CD8-positive, alpha-beta memory T cell (primary cell): ENCODE measurements at places on chromosomes 5 and 9.

GRCh38 chr5:55749387-55749786, 11.5 kb downstream of the DDX4 start:
- DNase-seq = no peak

DNA sequence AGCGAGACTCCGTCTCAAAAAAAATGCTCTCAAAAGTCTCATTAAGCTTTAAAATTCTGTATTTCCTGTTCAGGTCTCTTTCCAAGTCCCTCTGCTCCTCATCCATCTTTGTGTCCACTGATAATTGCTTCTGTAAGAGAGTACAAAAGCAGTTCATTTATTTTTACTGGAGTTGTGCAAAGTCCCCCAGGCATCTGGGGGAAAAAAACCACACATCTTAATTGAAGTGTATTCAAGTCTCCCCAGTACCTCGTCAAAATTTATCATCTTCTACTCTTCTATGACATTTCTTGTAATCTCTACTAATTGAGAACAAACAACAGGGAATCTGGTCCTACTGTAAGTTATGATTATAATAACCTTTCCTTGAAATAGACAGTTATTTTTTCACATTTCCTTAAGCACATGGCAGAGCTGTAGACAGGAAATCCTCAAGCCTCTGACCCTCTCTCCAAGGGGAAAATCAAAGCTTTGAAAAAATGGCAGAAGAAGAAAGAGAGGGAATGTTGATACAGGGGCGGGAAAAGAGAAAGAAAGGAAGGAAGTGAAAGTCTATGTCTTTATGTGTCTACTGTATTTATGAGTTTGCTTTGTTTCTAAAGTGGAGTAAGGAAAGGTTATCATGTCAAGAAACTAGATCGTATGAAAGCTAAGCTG, 51.5 kb downstream of the RAI14 start:
- DNase-seq = no peak

DNA sequence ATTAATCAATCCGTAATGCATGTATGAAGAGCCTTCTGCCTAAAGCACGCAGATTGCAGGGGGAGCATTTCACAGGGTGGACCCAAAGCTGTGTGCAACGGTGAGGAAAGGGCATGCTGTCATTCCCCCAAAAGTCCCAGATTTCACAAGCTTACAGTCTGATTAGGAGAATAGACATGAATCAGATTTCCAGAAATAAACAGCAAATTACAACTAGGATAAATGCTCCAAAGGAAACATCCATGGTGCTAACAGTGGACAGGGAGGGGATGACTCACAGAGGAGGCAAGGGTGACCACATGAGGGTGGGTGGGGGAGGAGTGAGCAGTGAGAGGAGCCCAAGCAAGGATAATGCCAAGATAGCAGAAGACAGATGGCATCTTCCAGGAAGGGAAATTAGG, 258.4 kb upstream of the TAS2R1 start:
- DNase-seq = no peak

- no peak for DNase-seq
Observed at GRCh38 chr5:81768935-81769452, 18.1 kb upstream of the SSBP2 start.

GRCh38 chr5:141565826-141566570, 52.8 kb downstream of the DIAPH1 start:
- no peak for DNase-seq

DNA sequence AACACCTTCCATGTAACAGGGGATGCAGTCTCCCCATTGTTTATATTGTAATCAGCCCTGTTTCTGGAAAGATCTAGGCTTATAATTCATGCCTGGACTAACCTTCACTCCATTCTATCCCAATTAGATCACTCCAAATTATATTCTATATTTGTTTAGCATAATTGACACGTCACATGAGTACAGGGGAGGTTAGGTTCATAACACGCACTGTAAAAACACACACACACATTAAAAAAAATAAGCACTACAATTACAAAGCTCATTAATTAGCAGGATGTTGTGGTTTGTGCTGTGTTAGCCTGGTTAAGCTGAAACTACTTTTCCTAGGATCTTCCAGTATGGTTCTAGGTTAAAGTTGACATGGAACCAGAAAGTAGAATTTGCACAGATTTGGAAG, 126.0 kb downstream of the MLLT3 start:
- DNase-seq = no peak

DNA sequence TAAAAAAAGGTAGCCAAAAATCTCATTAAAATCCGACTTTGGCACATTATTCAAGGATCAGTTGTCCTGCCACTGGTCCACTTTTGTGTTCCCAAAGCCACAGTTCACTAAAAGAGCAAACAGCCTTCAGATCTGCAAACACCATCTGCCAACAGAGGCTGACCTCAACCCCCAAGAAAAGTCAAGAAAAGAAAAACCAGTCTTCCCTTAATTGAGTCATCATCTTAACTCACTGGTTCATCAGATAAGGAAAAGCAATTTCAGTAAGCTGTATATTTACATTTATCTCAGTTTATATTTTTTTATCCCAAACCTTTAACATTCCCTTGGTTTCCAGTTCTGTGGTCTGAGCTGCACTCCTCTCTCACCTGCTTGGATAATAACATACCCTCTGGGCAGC, 21.2 kb downstream of the RASEF start:
- DNase-seq = no peak

DNA sequence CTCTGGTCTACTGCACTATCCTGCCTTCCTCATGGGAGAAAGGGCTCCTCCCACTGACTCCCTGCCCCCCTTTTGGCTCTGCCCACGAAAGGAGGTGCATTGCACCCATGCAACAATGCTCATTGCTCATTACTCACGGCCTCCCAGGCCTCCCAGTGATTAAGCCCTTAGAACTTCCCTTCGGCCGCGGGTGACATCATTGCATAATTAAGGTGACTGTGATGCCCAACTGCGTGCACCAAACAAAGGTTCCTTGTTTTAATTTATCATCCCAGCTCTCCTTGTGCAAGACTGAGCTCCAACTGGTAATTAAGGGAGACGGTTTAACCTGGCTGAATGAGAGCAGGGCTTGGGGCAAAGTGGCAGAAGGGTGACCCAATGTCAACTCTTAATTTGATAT, 180.4 kb downstream of the GAS1 start:
- DNase-seq = no peak

GRCh38 chr9:23412046-23412445, 414.0 kb downstream of the ELAVL2 start:
- no peak for DNase-seq

GRCh38 chr5:60852317-60852716, 8.2 kb upstream of the ELOVL7 start:
- DNase-seq = no peak

- no peak for DNase-seq
Observed at GRCh38 chr5:102295534-102296177, 428 bp downstream of the SLCO4C1 start.

- DNase-seq = no peak
Observed at GRCh38 chr9:129849901-129850300, 14.6 kb downstream of the USP20 start.

GRCh38 chr5:145718956-145719355, 116.2 kb downstream of the PRELID2 start:
- no peak for DNase-seq

GRCh38 chr5:113099822-113100221, 123.2 kb downstream of the DCP2 start:
- DNase-seq = no peak

- no peak for DNase-seq
Observed at GRCh38 chr5:12330993-12331588, 426.8 kb upstream of the CTNND2 start.

GRCh38 chr5:103497781-103498180, 64.8 kb downstream of the NUDT12 start:
- DNase-seq = no peak

GRCh38 chr9:134335486-134336220, 9.4 kb downstream of the RXRA start:
- DNase-seq = no peak

- no peak for DNase-seq
Observed at GRCh38 chr5:44225231-44226160, 163.7 kb downstream of the FGF10 start.

DNA sequence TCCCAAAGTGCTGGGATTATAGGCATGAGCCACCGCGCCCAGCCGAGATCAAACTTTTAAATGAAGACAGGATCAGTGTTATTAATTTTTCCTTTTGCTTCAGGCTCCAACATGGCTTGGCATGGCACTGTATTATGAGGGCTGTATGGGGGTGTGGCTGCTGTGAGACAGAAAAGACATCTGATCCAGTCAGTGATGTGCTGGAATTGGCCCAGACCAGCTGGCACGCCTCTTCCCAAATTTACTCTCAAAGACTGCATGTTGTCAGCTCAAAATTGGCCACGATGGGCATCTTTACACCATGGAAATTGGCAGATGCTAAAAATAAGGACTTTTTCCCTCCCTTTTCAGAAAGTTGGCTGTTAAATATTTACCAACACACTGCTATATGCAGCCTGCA, 12.1 kb upstream of the COL27A1 start:
- no peak for DNase-seq

DNA sequence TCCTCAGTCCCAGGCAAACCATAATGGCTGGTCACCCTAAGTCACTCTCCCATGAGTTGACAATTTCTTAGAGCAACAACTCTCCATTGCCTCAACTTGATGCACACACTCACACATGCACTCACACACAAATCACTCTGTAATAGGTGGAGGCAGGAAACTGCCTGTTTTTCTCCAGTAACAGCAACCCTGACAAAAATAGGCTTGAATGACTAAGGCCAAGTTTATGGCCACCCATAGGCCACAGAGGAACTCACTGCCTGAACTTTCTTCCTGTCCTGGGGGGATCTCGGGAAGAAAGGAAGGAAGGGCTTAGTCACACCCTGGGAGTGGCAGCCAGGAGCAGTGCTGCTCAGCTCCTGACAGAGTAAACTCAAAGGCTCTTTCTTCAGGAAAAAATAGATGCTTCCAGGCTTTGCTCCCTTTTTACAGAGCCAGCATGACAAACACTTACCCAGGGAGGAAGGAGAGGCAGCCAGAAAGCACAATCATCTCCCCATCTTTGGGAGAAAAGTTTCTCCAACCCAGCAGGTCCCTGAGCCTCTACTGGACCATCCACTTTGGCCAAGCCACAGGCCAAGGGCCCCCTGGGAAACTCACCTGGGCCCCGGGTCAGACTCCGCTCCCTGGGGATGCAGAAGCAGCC, 368 bp downstream of the SH3TC2 start:
- no peak for DNase-seq

DNA sequence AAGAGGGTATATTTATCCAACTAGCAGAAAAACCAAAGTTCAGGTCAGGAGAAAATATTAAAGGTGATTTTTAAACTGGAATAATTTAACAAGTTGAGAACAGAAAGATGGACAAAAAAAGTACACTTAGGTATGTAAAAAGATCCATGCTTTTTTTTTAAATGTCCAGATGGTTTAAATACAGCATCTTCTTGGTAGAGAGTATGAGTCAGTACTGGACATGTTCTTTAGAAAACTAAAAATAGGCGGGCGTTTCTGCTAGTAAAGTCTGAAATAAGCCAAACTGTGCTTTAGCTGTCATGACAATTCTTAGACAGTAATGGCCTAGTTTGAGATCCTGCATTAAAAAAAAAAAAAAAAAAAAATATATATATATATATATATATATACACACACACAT, 255.9 kb upstream of the ST8SIA4 start:
- no peak for DNase-seq

DNA sequence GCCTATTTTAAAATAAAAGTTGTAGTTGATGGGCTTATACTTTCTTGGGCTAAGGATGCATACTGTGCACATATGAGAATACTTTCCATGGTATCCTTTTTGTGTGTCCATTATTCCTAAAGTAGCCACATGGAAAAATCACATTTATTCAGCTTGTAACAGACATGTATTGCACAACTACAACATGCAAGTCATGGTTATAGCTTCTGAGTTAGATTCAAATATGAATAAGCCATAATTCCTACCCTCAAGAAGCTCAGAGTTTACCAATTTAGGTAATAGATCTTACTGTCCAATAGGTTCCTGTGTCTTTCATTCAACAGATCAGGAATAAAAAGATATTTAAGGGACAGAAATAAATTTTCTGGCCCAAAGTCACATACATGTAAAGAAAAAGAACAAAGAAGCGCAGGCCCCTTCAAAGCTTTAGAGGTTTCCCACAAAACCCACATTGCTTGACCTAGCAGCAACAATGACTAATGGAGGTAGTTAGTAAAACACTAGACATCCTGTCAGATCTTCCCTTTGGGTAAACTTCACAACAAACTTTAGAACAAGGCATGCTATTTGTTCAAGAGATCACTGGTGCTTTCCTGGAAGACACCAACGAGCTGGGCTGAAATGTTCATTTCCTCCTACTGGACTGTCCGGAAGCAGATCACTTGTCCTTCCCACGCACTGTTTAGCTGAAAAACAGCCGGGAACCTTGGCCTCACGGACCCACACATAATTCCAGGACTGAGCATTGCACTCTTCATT, 78.4 kb upstream of the ITGA1 start:
- no peak for DNase-seq

DNA sequence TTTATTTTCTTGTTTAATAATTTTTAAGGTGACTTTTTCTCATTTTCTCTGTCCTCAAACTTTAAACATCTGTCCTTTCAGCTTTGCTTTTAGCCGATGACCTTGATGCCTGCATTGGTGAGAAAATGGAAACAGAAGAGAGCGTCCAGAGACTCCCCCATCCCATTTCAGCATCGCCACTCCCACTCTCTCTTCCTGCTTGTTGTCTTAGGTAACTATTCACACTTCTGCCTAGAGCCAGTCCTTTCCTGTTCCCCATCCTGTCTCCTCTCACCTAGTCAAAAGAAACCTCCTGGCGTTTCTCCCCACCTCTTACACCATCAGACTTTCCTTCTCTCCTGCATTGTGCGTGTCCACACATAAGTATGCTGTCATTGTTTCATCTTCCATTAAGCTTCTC, 124.6 kb downstream of the MAST4 start:
- no peak for DNase-seq

GRCh38 chr5:93755716-93756115, 14.3 kb upstream of the POU5F2 start:
- no peak for DNase-seq

DNA sequence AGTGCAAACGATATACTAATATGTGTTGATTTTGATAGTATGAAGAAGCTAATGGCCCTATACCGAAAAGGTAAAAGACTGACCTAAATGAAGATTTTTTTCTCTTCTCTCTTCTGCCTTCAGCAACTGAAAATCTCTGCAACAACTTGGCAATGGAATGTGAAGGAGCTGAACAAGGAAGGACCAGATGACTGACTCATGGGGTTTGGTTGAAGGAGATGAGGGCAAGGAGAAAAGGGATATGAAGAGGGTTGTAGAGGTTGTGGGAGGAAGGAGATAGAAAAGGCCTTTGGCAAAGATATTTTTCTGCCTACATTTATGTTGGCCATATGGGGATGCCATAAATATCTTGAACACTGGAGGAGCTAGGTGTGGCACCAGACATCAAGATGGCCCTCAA, 129.7 kb upstream of the CHD1 start:
- no peak for DNase-seq

DNA sequence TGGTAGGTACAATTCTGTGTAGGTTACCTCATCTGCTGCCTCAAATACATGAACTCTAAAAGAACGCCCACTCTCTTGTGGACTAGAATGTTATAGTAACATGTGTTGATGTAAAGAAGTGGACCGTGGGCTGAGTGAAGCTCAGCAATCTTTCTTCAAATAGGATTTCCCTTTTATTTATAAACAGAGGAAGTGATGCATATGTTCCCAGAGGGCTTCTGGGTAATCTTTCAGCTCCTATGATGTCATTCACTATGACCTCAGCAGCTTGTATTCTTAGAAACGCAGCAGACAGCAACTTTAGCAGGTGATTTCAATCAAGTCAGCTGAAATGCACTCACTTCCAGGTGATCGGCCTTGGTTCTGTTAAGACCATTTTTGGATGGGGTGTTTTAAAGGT, 14.4 kb downstream of the F2RL2 start:
- no peak for DNase-seq

GRCh38 chr5:105670596-105670995, 2000.1 kb downstream of the EFNA5 start:
- DNase-seq = no peak
